Metanephros (tissue), 2 donors: ENCODE measurements at places on chromosomes 13 and 19. TPM values are rescaled to one million over a fixed set of nuclear protein-coding genes. Genes with fewer than 3 reads are reported as not detected.

Gene ITGBL1
- 2.6 TPM for total RNA-seq

Gene PROZ
- 0.58 TPM for total RNA-seq

Gene SHISA7
- 0.12 TPM for total RNA-seq

Gene PODNL1
- total RNA-seq, result 0.76 TPM

Gene TNFSF13B
- total RNA-seq, result 7.9 TPM

Gene TSSK6
- 3.5 TPM for total RNA-seq

Gene DIRAS1
- total RNA-seq, result 1.6 TPM

Gene PGLYRP2
- total RNA-seq, result not detected

Gene KRTDAP
- not detected for total RNA-seq

Gene RASGRP4
- total RNA-seq, result 2.7 TPM

Gene KCNJ14
- 1.2 TPM for total RNA-seq

Gene ATCAY
- total RNA-seq, result 0.53 TPM

Gene GFY
- not detected for total RNA-seq

Gene IQCN
- 3.3 TPM for total RNA-seq

Gene ZNF283
- 26.7 TPM for total RNA-seq

Gene ZNF491
- 3.8 TPM for total RNA-seq

Gene TRPC4
- total RNA-seq, result 5.0 TPM

Gene KLK7
- 2.9 TPM for total RNA-seq

Gene PLIN4
- total RNA-seq, result 10.6 TPM

Gene ZNF429
- 11.4 TPM for total RNA-seq

Gene TNNT1
- total RNA-seq, result 26.9 TPM

Gene IGFL1
- not detected for total RNA-seq

Gene B3GNT3
- total RNA-seq, result 7.4 TPM

Gene MCEMP1
- 0.64 TPM for total RNA-seq

Gene PLA2G4C
- 20.6 TPM for total RNA-seq

Gene LIM2
- not detected for total RNA-seq

Gene SPACA4
- total RNA-seq, result not detected

Gene TMEM255B
- 5.5 TPM for total RNA-seq

Gene SSC5D
- total RNA-seq, result 5.3 TPM

Gene CERS1
- 6.8 TPM for total RNA-seq

Gene SLC25A15
- 15.7 TPM for total RNA-seq

Gene NKPD1
- total RNA-seq, result 0.12 TPM

Gene ARHGEF7
- total RNA-seq, result 141 TPM

Gene NLRP4
- not detected for total RNA-seq

Gene FAM83E
- 0.88 TPM for total RNA-seq

Gene IL11
- 0.41 TPM for total RNA-seq

Gene ZNF565
- total RNA-seq, result 6.7 TPM

Gene APC2
- total RNA-seq, result 1.7 TPM

Gene CEACAM8
- 2.5 TPM for total RNA-seq

Gene MAST3
- total RNA-seq, result 10.4 TPM

Gene C19orf67
- total RNA-seq, result not detected

Gene CYP2A6
- not detected for total RNA-seq

Gene ZNF540
- 1.9 TPM for total RNA-seq

Gene INSL3
- not detected for total RNA-seq

Gene CCL25
- total RNA-seq, result not detected

Gene CEBPA
- total RNA-seq, result 12.0 TPM

Gene EPSTI1
- 7.7 TPM for total RNA-seq

Gene TBXA2R
- total RNA-seq, result 5.6 TPM

Gene SERTM1
- total RNA-seq, result 0.18 TPM

Gene PCDH9
- total RNA-seq, result 39.2 TPM

Gene CGB5
- total RNA-seq, result not detected

Gene GPR12
- 0.06 TPM for total RNA-seq

Gene GYS1
- total RNA-seq, result 51.8 TPM
